Head of caudate nucleus (tissue), 42 donors: ENCODE measurements at places on chromosomes 16 and 17.
A peak's percentile ranks its signal among the peaks of the same experiment; 100 is the strongest.

- no peak for DNase-seq
These were observed 234.8 kb upstream of the RPL38 start for GRCh38 chr17:73968680-73969079.

- no peak for DNase-seq
These were observed 151.5 kb downstream of the LGALS9B start for GRCh38 chr17:20315821-20316220.

DNA sequence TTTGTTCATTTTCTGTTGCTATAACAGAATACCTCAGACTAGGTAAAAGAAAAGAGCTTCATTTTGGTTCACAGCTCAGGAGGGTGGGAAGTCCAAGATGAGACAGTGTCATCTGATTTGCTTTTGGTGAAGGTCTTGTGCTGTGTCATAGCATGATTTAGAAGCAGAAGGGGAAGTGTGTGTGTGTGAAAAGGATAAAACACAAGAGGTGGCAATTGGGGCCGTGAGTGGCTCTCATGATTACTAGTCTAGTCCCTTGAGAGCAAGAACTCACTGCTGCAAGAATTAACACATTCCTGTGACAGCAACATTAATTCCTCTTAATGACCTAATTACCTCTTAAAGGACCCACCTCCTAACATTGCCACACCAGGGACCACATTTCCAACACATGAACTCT, 8.3 kb downstream of the SLC35G3 start:
- DNase-seq, result no peak

DNA sequence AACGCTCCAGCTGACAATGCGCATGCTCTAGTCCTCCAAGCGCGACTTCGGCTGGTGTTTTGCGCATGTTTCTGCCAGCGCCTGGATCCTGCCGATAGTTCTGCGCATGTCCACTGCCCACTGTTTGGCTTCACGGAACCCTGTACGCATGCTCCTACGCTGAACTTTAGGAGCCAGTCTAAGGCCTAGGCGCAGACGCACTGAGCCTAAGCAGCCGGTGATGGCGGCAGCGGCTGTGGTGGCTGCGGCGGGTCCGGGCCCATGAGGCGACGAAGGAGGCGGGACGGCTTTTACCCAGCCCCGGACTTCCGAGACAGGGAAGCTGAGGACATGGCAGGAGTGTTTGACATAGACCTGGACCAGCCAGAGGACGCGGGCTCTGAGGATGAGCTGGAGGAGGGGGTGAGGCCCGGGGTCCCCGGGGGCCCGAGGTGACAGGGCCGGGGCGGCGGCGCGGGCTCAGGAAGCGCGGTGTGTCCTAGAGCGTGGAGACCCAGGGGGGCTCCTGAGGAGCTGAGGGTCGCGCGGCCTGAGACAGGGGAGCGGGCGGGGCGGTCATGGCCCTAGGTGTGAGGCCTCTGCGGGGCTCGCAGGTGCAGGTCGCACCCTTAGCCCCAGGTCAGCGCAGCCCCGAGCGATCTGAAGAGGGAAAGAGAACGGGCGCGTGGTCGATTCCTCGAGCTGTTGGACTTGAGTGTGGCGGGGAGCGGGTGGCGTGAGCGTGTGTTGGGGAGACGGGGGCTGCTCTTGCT, at the start of the genes RPS6KB1 and TUBD1:
Gene RPS6KB1, plus strand, starts transcription at position 198 of the 752 bp plus-strand sequence. Its CDS starts 64 bp downstream, at position 262.
Gene TUBD1, minus strand, starts transcription at position 20 of the 752 bp plus-strand sequence. CDS start 1,941 bp downstream, outside the sequence.
- DNase-seq, result peak; percentile 97

DNA sequence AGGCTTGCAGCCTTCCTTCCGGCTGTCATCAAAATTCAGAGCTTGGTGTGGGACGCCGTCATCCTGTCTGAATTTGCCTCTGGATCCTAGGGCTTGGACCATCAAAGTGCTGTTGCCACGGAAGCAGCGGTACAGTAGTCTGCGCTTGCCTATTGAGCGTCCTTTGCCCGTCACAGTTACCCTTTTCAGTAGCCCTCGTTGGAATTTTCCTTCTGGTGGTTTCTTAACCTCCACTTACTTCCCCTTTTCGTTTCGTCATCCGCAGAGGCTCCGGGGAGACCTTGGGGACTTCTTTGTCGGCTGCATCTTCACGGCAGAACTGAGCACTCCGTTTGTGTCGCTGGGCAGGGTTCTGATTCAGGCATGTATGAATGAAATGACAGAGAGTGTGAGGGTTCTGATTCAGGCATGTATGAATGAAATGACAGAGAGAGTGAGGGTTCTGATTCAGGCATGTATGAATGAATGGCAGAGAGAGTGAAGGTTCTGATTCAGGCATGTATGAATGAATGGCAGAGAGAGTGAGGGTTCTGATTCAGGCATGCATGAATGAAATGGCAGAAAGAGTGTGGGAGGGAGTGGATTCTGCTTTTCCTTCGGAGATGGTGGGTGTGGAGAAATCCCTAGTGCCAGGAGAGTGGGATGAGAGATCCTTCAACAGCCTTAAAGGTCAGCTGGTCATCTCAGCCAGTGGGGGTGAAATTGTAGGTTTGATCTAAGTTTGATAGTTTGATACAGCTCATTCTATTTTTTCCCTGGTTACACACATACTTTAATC, 8.0 kb downstream of the TLCD3A start:
- DNase-seq, result no peak

DNA sequence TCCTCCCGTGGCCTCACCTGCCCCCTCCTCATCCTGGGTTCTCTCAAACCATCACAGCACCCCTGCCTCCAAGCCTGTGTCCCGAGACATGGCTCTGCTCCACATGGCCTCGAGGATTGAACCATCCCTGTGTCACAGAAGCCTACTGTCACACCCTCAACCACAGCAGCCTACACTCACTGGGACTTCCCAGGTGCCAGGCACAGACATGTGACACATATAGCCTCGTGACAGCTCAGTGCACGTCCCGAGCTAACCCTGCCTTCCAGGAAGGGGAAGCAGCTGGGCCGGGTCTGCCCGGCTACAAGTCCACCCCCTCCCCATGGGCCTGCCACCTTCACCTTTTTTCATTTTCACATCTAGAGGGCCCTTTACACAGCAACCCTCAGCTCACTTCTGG, 238.3 kb downstream of the CPPED1 start:
- no peak for DNase-seq

DNA sequence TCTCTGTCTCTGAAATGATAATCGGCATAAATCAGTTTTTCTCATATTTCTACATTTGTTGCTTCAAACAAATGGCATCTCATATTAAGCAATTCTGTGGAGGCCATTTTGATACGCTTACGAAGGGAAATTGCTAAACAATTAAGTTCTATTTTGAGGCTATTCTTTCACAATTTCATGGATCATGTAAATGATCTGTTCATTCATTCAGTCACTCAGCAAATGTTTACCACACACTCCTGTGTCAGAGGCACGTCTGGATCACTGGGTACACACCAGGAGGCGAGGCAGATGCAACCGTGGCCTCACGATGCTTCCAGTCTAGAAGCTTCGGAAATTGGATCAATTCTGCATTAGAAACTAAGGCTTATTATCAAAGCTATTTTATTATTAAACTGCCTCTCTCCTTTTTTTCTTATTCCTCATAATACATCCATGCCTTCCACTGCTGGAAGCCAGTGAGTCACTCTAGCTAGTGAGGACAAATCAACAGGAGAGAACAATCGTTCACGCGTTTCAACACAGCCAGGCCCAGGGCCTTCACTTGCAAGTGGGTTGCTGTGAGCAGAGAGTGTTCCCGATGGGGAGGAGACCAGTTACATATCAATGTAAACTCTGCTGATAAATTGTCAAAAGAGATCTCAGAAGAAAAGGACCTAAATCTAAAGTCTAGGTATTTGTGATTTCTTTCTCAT, 11.3 kb upstream of the SLC39A11 start:
- DNase-seq, result no peak

GRCh38 chr17:2962729-2963128, 100.7 kb downstream of the OR1D5 start:
- no peak for DNase-seq

DNA sequence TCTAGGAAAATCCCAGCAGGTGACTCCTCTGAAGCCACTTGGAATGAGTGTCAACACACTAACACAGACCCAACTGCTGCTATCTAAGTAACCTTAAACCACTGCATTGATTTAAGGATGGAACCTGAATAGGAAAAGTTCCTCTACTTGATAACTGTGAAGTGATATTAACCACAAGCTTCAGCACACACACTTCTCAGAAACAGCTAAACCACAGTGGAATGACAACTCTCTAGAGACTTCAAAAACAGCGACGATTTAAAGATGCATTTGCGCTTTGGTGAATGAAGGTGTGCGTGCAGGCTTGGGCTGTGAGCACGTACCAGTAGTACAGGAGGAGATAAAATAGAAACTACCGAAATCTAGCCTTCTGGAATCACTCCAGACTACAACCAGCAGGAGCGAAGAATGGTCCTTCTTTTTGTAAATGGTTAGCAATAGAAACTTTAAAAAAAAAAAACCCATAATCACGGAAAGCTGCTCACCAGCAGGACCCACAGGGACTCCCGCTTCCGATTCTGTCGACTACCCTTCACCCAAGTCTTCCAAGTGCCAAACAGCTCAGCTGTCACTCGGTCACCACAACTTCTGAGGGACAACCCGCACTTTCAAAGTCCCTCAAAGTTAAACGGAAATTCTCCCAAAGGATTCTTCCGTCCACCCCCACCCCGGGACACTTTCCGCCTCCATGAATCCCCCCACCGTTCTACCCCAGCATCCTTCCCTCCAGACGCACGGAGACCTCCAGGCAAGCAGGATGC, 137.7 kb upstream of the CORO6 start:
- no peak for DNase-seq
